ENCODE measurements at places on chromosomes 16 and 17.

DNA sequence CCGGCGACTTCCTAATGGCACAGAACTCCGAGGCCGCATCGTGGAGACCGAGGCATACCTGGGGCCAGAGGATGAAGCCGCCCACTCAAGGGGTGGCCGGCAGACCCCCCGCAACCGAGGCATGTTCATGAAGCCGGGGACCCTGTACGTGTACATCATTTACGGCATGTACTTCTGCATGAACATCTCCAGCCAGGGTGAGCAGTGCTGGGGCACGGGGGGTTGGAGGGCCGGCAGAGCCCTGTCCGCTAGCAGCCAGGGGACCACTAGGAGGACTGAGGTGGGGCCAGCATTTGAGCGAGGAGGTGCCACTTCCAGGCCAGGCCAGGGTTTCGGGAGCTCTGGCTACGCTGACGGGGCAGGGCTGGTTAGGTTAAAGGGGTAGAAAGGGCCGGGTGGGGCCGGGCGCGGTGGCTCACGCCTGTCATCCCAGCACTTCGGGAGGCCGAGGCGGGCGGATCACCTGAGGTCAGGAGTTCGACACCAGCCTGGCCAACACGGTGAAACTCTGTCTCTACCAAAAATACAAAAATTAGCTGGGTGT lies 5.1 kb downstream of the MPG start:
- DNase-seq: no peak

DNA sequence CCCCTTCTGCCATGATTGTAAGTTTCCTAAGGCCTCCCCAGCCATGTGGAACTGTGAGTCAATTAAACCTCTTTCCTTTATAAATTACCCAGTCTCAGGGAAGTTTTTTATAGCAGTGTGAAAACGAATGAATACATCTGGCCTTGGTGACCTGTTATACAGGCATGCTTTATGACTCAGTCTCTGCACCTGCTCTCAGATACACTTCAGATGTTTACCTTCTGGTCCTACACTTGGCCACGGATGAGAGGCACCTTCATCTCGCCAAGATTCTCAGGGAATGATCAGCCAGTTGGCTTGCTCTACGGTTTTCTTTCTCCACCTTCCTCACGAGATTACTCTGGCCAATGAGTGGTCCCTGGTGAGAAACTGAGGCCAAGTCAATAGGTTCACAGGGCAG lies 304.7 kb downstream of the CA10 start:
- DNase-seq: no peak

- DNase-seq: no peak
These were observed 52.0 kb upstream of the TEX2 start for GRCh38 chr17:64315032-64315490.

- no peak for DNase-seq
These were observed 2230.4 kb downstream of the TP53TG3F start for GRCh38 chr16:35689764-35690163.

- no peak for DNase-seq
These were observed 61.0 kb upstream of the MAF start for GRCh38 chr16:79661578-79661977.

DNA sequence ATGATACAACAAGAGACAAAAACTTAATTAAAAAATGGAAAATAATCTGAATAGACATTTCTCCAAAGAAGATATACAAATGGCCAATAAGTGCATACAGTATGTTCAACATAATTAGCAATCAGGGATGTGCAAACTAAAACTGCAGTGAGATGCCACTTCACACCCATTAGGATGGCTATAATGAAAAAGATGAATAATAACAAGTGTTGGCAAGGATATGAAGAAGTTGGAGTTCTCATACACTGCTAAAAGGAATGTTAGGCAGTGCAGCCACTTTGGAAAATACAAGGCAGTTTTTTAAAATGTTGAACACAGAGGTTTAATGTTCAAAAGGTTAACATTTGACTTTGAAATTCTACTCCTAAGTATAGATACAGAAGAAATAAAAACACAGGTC lies 69.8 kb downstream of the PCTP start:
- DNase-seq: no peak

DNA sequence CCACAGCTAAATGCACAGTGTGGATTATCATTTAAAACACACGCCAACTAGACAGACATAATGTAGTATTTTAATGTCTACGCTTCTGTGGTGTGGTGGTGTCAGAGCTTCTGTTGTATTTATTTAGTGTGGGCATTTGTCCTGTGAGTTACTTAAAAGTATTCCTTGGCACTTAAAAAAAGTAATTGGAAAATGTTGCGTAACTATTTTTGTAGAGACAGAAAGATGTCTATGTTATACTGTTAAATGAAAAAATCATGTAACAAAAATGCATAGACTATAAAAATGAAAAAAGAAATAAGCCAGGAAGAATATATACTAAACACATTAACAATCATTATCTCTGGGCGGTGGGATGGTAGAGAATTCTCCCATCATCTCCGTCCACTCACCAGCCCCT lies 39.2 kb downstream of the CYTH1 start:
- no peak for DNase-seq

GRCh38 chr17:6997171-6997570 lies 1.3 kb downstream of the ALOX12 start:
- no peak for DNase-seq

DNA sequence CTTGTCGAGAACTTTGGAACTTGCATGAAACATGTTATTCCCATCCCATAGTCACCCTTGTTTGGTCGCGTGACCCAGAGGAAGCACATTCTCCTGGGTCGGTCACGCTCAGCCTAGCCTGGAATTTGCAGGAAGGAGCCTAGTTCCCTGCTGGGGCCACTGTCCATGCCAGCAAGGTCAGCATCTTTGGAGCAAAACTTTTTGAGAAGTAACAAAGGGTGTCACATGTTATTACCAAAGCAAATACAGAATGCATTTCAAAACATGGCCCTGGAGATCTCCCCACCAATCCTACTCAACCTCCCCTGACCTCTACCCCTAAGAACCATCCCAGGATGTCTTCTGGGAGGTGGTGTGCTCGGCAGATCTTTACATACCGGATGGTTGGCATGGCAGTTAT lies 26.2 kb upstream of the IRF8 start:
- no peak for DNase-seq

- no peak for DNase-seq
These were observed 897 bp downstream of the OMG start for GRCh38 chr17:31296142-31296541.

DNA sequence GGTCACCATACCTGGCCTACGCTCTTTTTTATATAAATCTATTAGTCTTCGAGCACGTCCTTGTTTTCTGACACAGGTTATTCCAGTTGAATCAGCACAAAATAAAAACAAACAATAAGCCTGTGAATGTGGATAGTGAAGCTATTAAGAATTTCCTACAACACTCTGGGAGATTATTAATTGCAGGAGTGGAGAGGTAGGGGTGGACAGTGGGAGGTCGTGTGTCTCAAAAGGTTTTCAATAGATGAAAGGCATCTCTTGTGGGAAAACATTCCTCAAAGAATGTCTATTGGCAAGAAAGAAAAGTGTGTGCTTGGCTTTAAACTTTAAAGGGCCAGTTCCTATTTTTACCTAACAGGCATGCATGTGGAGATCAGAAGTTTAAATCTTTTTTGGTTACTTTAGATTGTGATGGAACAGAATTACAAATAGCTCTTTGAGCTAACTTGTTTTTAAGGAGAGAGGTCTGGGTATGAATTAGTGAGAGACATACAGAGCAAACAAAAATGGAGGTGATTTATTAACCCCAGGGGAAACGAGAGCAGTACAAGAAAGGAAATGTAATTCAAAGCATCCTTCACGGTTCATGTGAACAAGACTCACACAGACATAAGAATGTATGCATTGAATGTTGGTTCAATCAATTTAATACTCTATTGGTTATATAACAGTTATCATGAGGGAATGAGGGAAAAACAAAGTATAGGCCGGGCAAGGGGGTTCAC lies 9.0 kb downstream of the SMYD4 start:
- DNase-seq: no peak

DNA sequence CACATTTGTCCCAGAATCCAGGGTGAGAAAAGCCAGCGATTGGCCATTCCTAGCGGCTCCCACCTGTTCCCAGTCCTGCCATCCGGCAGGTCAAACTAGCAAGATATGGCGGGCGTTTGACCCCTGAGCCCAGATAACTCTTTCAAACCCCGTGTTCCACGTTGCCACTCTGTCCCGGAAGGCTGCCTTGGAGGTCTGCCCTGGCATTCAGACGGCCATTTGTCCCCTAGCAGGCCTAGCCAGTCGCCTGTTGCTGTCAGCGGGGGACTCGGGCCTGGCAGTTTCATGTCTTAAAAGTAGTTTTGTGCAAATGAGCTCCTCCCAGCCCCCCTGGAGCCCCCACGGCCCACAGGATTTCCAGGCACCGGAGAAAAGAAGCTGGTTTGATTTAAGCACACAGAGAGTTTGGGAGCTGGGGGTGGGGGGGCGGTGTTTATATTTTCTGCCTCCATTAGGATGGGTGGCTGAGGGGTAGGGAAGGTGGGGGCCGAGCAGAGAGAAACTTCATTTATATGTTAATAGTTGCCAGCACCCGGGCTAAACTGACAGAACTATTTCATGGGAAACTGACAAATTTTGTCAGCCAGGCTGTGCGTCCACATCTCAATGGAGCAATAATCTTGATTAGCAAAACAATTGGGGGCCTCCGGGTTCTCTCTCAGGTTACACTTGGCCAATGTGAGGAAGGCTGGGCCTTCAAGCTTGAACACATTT lies 240.9 kb upstream of the SALL1 start:
- DNase-seq: no peak

GRCh38 chr17:42399948-42400843 lies 12.0 kb upstream of the STAT3 start:
- no peak for DNase-seq

GRCh38 chr16:66687906-66688625 lies 8.5 kb downstream of the CMTM4 start:
- DNase-seq: no peak

- no peak for DNase-seq
These were observed 160.3 kb downstream of the NTN1 start for GRCh38 chr17:9181640-9182039.

DNA sequence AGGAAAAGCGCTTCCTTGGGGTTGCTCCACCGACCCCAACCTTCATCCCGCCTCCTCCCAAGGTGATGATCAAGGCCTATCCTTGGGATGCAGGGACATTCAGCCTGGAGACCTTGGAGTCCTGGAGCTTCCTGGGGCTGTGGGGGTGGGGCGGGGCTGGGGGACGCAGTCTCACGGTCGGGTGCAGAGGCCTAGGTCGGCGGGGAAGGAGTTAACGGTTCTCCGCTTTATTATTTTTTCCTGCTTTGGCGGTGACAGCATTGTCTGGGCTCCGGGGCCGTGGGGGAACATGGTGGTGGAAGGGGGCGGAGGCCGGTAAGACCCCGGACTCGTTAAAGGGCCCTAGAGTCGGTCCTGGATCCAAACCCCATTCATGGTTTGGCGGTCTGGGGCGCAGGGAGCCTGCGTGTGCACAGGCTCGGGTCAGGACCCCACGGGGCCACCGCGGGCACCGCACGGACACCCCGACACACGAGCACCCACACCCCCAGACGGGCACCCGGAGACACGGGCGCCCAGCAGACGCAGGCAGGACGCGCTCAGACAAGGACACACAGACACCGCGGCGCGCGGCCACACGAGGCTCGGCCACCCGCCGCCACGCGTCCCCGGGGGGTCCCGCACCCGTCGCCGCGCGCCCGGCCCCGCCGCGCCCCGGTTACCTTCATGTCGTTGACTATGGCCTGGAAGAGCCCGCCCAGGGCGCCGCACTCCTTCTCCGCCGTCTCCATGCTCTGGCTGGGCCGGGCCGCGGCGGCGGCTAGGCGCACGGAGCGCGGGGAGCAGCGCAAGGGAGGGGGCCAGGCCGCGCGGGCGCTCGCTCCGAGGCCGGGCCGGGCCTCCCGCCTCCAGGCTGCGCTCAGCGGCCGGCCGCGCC lies 554 bp downstream of the MTSS2 start:
- DNase-seq: no peak

GRCh38 chr16:66344533-66345145 lies 21.9 kb upstream of the CDH5 start:
- peak; percentile 20 for DNase-seq

DNA sequence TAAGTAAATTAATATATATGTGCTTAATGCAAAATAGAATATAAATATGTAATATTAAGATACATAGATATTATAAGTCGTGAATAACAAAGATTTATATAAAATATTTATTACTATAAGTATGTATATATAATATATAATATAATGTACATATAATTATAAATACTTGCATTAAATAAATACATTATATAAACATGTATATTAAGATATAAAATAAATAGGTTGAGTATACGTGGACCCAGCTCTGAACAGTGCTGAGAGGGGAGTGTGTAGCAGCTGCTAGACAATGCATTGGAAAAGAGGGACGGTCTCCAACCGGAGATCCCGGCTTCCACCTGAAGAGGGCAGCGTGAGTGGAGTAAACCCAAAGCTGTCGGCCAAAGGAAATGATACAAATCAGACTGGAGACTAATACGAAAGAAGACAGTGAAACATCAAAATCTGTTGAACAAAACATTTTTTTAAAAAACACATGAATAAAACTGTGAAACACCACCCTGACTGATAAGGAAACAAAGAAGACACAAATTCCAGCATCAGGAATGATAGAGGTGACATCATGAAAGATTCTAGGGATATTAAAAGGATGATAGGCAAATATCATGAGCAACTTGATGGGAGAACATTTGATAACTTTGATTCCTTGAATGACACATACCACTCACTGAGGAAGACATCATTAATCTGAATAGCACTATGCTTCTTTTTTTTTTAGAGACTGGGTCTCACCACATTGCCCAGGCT lies 125.4 kb upstream of the CHMP6 start:
- DNase-seq: peak; percentile 49

DNA sequence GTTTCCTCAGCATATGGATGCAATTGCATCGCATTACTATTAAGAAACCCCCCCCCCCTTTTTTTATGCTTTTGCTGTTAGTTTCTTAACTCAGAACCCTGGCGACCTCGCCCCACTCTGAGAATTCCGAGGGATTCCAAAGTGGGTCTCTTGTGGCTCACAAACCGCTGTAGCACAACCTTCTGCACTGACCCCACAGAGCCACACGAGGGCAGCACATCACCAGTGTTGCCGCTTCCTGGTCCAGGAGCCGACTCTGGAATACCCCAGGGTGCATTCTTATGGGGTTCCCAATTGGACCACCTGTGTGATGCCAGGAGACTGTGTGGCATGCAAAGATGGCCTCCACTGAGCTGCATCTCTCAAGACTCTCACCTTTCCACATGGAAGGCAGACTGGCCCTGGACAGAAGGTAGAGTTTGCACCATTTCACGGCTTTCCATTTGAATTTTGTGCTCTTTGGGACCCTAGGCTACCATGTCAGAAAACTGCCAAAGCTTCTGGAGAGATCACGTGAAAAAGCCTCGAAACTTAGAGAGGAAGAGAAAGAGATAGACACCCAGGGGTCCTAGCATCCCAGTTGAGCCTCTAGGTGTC lies 432.7 kb upstream of the ASIC2 start:
- no peak for DNase-seq

DNA sequence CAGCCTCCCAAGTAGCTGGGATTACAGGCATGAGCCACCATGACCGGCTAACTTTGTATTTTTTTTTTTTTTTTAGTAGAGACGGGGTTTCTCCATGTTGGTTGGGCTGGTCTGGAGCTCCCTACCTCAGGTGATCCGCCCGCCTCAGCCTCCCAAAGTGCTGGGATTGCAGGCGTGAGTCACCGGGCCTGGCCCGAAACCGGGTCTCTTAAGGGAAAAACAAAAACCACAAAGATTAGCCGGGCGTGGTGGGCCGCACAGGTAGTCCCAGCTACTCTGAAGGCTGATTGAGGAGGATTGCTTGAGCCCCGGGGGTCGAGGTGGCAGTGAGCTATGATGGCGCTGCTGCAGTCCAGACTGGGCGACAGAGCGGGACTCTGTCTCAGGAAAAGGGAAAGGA lies 19.9 kb upstream of the RBL2 start:
- no peak for DNase-seq
